T-helper 22 cell (primary cell): ENCODE measurements at places on chromosomes 5 and 9.

- no peak for DNase-seq
These were observed 106.3 kb upstream of the NR3C1 start for GRCh38 chr5:143509758-143510221.

DNA sequence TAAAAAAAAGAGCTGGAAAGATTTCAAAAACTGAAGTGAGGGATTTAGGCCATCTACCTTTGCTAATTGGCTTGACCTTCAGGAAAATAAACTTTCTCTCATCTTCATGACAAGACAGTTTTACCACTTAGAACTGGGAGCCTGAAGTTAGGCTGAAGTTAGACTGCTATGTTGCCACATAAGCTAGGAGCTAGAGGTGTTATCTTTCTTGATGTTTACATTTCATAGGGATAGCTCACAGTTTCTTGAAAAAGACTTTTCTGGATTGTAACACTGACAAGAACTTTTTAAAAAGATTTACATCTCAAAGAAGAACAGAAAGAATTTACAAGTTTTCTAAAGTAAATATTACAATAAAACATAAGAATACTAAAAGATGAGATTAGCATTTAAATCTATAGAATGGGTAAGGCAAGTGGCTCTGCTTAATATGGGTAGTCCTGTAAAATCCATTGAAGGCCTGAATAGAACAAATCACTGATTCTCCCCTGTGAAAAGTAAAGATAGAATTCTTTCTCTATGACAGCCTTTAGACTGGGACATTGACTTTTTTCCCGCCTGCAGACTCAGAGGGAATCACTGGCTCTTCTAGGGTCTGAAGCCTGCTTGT is 1665.4 kb upstream of the CDH9 start:
- DNase-seq: no peak

- DNase-seq: no peak
These were observed 139.9 kb upstream of the GAS1 start for GRCh38 chr9:87087197-87087596.

GRCh38 chr5:150987746-150988145 is 32.6 kb upstream of the GPX3 start:
- no peak for DNase-seq

- no peak for DNase-seq
These were observed 56.4 kb downstream of the NTNG2 start for GRCh38 chr9:132218208-132218607.

GRCh38 chr9:123319541-123320339 is 36.3 kb upstream of the CRB2 start:
- DNase-seq: no peak

GRCh38 chr9:122456123-122456522 is 21.6 kb downstream of the OR1J1 start:
- no peak for DNase-seq

GRCh38 chr5:88675168-88675707 is 207.7 kb downstream of the MEF2C start:
- no peak for DNase-seq
